GM03348 (cell line): ENCODE measurements at places on chromosomes 6 and 20.

GRCh38 chr6:28351087-28351486 is 1.3 kb downstream of the ZKSCAN3 start:
- DNase-seq, result no peak

DNA sequence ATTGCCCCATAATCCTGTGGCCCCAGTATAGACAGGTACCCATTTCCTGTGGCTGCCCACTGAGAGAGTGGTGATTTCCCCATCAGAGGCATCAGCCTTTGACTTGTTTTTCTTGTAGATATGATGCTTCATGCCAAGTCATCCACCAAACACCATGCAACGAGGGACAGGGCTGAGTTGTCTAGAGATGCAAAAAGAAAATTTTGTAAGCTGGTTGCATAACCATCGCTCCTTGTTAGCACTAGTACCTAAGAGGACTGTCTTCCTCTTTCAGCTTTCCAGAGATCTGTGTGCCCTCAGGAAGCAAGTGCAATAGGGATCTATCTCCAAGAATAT is 166.8 kb downstream of the BCAS1 start:
- DNase-seq, result no peak

DNA sequence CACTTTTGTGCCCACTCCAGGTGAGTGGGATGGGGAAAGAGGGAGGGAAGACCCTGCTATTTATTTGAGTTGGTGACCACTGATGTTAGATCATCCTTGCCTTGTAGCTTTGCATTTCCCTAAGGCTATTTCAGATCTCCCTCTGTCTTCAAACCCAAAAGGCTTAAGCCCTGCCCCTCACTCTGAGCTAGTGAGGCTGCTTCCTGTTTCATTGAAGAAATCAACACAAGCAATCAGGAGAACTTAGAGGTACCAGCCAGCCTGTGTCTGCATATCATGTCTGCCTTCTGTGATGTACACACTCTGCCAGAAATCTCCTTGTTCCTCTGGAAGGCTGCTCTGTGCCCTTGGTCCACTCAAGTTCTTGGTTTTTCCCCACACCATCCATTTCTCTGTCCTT is 135.3 kb downstream of the ARID1B start:
- no peak for DNase-seq

DNA sequence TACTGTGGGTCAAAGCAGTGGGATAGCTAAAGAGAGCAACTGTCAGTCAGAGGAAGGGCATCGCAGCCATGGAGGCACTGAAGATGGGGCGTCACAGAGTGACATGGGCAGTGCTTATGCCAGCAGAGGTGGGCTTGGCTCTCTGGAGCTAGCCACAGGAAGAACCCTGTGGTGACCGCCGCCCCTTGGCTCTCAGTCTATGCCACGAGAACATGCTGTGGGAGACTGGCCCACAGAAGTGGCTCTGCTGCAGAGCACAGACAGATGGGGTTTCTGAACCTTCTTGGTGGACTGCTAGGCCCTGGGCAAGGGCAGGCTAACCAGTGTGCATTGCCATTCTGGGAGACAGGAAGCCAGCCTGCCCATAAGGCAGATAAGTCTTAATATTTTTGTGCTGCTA is 290.0 kb upstream of the SUPT3H start:
- no peak for DNase-seq

DNA sequence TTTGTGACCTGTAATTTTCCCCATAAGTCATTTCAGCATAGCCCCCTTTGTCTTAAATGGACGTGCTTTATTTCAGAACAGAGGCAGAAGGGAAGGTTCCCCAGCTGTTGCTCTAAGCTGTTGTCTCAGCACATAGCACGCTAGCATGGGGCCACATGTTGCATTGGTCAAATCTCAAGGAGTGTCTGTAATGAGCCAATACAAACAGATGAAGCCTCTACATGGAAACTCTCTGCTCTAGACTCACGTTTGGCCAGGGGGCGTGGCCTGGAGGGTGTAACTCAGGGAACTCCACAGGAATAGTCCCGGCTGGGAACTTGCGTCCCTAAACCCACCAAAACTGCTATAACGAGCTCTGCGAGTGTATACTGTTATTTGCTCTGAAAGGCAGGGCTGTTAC is 35.2 kb upstream of the SLC22A2 start:
- DNase-seq, result no peak

DNA sequence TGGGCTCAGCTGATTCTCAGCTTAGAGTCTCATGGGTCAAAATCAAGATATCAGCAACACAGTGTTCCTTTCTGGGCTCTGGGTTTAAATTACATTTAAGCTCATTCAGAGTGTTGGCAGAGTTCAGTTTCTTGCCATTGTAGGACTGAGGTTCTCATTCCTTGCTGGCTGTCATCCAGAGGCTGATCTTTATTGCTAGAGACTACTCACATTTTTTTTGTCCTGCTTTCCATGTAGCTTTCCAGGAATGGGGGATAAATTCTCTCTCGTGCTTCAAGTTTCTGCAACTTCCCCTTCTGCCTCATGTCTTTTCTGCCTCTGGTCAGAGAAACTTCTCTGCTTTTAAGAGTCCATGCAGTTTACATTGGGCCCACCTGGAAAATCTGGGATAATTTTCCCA is 86.9 kb downstream of the RFX6 start:
- no peak for DNase-seq

GRCh38 chr20:19427480-19427879 is 215.0 kb downstream of the SLC24A3 start:
- DNase-seq, result no peak
